Activated CD8-positive, alpha-beta memory T cell treated with anti-CD3 and anti-CD28 coated beads for 48 hours (primary cell): ENCODE measurements at places on chromosomes 2 and 18.

DNA sequence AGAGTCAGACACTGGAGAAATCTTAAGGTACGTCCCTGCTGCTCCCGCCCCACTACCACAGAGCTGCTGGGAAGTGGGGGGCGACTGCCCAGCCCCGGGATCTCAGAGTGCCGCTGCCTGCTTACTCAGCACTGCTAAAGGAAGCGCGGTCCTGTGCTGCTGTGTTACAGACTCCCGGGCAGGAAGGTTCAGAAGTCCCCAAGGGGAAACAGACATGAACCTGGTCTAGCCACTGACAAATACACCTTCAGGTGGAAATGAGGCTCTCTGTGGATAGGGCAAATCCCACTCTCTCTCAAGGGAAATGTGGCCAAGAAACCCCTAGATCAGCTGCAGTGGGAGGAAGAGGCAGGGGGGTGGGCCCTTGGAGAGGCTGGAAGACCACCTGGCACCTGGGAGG is 13.7 kb downstream of the MTERF4 start:
- no peak for DNase-seq

DNA sequence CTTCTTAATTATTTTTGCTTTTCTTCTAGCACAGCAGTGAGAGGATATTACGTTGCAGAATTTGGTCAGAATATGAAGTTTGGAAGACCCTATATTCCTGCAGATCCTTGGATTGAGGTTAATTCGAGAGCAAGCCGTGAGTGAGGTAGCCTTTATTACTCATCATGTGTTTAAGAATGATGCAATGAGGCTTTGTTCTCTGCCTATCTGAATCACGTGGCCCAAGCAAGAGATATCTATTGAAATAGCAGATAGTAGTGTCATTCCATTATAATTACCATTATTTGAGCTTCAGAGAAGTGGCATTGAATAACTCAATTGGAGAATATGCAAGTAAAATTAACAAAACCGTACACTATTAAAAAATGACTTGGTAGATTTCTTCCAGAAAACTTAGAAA is 641.1 kb downstream of the TMEM182 start:
- DNase-seq: no peak

GRCh38 chr2:160349306-160349705 is 144.3 kb downstream of the RBMS1 start:
- no peak for DNase-seq

DNA sequence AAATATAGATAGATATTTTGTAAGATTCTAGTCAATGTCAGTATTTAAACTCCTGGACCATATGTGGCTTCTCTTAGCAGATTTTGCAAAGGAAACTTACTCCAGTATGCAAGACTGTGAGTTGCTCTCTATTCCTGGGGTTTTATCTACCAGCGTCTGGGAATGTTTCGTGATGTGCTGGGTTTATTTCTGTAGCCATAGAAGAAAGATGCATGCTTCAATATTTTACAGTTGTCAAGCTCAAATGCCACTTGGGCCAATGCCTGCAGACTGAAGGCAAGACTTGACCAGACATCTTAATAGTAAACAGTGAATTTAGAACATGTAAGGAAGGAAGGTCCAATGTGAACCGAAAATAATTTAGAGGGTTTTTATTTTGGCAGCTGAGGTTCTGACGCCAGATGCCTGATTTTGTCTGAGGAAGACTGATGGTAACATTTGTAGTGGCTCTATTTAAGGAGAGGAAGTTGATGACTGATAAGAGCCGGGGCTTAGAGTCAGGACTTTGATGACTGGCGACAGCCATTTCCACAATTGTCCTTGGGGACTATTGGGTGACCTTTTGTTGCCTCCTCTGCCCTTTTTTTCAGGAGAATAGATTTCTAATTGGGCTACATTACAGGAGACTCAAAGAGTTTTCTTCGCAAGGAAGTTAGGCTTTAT is 154.3 kb downstream of the RAPGEF4 start:
- no peak for DNase-seq

DNA sequence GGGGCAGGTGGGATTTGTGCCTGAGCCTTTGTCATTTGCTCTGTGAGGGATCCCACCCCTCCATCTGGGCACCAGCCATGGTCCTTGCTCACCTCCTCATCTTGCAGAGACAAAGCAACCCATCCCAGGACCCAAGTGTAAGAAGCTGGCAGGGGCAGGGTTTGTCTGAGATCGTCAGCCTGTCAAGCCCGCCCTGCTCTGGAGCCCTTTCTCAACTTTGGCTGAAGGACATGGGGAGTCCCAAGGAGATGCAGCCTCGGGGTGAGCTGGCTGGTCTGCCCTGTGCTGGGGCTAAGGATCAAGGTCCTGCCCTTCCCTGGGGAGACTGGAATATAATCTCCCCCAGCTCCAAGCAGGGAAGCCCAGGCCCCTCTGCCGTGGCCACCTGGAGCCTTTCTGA is 86.0 kb downstream of the CAPN13 start:
- no peak for DNase-seq

DNA sequence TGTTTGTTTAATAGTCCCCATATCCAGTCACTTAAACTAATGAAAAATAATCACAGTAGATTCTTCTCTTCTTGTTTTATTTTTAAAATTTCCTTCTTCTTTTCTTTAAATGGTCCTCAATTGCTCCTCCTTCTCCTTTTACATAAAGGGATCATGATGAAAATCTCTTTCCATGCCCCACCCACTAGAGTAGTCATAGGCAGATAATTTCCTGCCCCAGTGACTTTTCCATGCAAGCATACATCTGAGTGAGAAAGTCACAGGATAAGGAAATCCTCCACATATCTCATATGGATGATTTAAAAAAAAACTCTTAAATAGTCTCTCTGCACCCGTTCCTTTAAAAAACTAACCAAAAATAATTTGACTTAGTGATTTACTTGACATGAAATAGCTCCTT is 552.3 kb upstream of the SETBP1 start:
- DNase-seq: no peak

DNA sequence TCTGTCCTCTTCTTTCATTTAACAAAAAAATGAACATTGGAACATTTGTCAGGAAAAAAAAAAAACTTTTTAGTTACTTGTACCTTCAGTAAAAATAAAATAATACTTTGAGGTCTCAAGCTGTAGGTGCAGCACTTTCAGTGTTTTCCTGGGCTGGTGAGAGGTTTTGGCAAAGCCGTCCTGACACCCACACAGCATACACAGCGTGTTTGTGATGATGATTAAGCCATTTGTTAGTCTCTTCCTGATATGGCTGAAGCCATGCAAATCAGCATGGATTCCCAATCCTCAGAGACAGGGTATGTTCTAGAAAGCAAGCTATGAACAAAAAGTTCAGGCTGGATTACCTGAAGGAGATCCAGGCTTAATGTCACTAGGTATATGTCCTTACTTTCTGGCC is 236.8 kb downstream of the ZNF516 start:
- DNase-seq: no peak

DNA sequence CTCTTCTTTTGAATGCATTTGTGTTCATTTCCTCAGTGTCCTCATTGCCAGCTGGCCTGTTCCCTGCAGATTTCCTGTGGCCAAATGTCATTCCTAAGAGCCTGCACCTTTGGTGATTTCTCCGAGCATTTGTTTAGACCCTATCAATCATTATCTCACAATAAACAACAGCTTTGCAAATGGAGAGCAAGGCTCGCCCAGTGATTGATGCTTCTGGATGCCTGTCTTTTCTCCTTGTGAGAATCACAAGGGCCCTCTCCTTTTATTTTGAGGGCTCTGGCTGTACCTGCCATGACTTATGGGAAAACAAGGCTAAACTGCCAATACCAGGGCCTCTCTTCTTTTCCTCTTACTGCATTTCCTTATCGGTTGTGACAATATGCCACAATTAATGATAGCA is 1454.4 kb upstream of the CELF4 start:
- DNase-seq: no peak

- no peak for DNase-seq
These were observed 47.7 kb downstream of the ZNF516 start for GRCh38 chr18:76447258-76447890.

- no peak for DNase-seq
These were observed 11.5 kb downstream of the SPEG start for GRCh38 chr2:219446101-219446504.

GRCh38 chr2:25586726-25587144 is 86.6 kb downstream of the DTNB start:
- no peak for DNase-seq

DNA sequence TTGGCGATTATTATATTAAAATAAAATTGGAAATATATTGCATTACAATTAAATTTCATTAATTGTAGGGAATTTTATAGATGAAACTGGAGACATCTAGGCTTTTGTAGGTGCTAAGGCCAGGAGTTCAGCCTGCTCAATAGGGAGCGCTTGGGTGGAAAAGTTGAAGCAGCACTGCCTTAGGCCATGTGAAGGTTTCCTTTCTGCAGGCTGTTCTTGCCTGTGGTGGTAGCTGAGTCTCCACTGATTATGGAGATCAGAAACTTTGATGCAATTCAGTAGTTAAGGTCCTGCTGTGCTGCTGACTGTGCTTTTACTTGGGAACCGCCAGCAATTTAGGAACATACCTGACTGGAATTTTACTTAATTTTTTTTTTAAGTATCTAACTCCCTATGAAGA is 179.9 kb upstream of the BOD1L2 start:
- DNase-seq: no peak

DNA sequence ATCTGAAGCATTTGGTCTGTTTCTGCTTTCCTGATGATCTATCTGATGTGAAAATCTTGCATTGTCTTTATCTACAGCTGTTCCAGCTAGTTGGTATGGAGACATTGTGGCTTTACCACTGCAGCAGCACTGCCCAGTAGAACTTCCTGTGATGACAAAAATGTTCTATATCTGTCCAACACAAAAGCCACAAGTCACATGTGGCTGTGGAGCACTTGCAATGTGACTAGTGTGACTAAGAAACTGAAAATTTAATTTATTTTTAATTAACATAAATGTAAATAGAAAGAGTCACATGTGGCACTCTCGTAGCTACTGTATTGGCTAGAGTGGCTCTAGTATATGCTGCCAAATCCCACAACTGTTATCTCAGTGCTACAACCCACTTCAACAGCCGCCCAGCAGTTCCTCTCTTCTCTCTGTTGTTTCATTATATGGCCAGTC is 425.7 kb downstream of the SETBP1 start:
- no peak for DNase-seq
